Neural progenitor cell (in vitro differentiated cells): ENCODE measurements at places on chromosomes 6 and 20. TPM values are rescaled to one million over a fixed set of nuclear protein-coding genes. Genes with fewer than 3 reads are reported as not detected.

DNA sequence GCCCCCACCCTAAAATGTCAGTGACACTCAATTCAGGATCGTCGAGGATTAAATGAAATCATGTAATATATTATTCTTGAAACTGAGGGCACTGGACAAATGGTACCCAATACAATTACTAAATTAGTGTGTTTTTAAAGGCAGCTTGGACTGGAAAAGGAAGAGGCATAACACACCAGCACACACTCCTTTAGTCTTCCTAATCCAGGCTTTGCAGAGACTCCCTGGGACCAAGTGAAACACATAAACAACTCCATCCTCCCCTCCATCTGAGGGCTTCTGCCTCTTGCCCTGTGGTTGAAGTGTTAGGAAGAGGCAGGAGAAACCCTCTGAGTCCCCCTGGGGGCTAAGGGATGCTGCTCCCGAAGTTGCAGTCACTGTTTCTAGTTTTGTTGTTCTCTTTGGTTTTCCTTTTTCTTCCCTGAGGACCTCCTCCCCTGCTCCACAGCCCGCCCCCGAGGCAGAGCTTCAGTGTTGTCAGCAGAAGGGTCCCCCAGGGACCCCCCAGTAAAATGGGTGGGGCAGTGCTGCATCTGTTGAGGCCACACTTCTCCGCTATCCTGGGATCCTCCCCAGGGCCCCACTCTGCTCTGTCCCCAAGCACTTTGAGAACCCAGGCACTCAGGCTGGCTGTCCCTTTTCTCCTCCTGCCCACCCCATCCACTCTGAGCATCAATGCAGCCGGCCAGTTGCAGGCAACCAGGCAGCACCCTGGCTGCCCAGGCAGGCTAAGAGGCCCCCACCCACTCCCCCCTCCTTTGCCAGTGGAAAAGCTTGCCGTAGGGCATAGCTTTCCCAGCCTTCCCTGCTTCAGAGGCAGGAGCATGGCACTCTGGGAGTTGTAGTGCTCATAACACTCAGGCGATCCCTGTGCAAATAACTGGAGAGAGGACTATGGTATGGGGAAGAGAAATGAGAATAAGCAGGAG lies 5.9 kb downstream of the TMEM63B start:
- peak overlapping the region; percentile 27 for H3K4me3 ChIP-seq
- no peaks in the 10 kb centered on the region for H3K27me3 ChIP-seq
- peak overlapping the region; percentile 65 for H3K27ac ChIP-seq

DNA sequence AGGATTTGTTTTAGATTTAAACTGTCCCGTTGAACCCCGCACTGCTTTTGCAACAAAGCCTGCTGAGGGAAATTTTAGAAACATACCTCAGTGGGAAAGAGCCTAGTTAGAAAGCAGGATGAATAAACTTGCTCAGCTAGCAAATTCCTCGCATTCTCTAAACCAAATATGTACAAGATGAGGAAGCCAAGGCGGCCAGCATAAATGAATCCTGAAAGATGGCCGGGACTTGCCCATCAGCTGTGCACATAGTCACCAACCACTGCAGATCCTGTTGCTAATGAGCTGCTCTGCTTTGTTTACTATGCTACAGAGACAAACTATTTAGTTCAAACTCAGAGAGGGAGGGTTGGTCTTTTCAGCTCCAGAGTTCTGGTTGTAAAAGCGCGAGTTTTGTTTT lies 49.0 kb downstream of the TMEM170B start:
- peaks cover 6% of the 10 kb centered on the region for H3K4me1 ChIP-seq
- H3K27ac ChIP-seq: peak overlapping the region; percentile 62
- no peaks in the 10 kb centered on the region for H3K36me3 ChIP-seq
- DNase-seq: peak; percentile 21

DNA sequence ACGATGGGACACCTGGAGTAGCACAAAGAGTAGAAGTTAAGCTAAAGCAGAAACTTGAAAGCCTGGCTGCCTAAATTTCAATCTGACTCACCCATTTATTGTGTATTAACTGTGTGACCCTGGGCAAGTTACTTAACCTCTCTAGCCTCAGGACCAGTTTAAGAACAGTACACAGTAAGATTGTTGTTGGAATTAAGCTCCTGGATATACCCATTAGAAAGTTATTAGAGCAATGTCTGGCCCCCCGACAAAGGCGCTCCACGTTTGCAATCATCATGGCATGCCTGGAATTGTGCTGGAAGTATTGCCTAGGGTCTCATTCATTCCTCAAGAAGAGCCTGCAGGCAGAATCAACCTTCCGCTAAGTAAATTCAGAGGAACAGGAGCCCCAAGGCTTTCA lies 1.4 kb downstream of the SDC4 start:
- H3K4me1 ChIP-seq: peaks cover 53% of the 10 kb centered on the region
- H3K27ac ChIP-seq: no peak overlapping the region
- DNase-seq: no peak
- H3K4me3 ChIP-seq: peak overlapping the region; percentile 69

GRCh38 chr6:34412643-34413214 lies 13.1 kb downstream of the RPS10 start:
- no peak overlapping the region for H3K27ac ChIP-seq
- peaks cover 3% of the 10 kb centered on the region for H3K36me3 ChIP-seq
- H3K27me3 ChIP-seq: no peaks in the 10 kb centered on the region
- no peak for DNase-seq

DNA sequence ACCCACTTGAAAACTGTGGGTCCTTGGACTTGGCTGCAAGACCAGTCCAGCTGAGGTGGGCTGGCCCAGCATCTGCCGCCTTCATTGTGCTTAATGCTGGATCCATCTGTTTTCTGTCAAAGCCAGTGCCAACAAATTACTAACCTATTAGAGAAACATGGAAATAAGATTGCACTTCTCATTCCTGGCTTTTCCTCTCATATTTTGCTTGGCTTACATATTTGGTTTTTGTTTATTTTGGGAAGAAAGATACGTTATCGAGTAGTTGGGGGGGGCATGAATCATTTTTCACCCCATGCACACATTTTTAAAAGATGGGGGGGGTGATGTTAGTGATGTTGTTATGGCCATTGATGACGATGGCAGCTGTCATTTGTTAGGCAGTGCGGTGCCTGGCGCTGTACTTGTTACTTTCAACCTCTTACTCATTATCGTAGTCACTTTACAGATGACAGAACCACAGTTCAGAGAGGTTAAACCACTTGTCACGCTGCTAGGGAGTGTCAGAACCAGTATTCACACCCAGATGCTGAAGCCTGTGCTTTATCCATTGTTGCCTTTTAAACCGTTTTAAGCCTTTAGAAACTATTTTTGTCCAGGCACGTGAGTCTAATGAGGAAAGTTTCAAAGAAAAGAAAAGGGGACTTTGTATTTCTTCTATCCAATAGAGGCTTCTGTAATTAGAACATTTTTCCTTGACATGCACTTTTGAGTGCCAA lies 180.0 kb downstream of the TMEM242 start:
- no peak overlapping the region for H3K4me3 ChIP-seq
- no peaks in the 10 kb centered on the region for H3K27me3 ChIP-seq
- H3K36me3 ChIP-seq: no peaks in the 10 kb centered on the region
- peaks cover 32% of the 10 kb centered on the region for H3K4me1 ChIP-seq
- peak overlapping the region; percentile 74 for H3K27ac ChIP-seq

GRCh38 chr6:130211691-130212090 lies 11.1 kb downstream of the SAMD3 start:
- H3K36me3 ChIP-seq: no peaks in the 10 kb centered on the region
- peaks cover 6% of the 10 kb centered on the region for H3K4me1 ChIP-seq
- H3K27ac ChIP-seq: no peak overlapping the region
- H3K4me3 ChIP-seq: no peak overlapping the region
- DNase-seq: no peak

DNA sequence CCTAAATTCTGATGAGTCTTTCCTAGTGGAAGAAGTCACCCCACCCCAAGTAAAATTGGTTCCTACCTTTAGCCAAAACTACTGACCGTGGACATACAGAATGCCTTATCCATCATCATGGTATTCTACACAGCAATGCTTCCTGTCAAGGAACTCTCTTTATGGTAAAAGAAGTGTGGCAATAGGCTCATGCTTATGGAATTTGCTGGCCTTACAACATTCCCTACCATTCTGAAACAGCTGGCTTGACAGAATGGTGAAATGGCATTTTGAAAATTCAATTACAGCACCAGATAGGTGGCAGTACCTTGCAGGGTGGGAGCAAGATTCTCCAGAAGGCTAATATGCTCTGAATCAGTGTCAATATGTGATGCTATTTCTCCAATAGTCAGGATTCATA lies 41.8 kb upstream of the BACH2 start:
- no peak overlapping the region for H3K4me3 ChIP-seq
- no peaks in the 10 kb centered on the region for H3K36me3 ChIP-seq
- no peak overlapping the region for H3K27ac ChIP-seq
- H3K27me3 ChIP-seq: no peaks in the 10 kb centered on the region

DNA sequence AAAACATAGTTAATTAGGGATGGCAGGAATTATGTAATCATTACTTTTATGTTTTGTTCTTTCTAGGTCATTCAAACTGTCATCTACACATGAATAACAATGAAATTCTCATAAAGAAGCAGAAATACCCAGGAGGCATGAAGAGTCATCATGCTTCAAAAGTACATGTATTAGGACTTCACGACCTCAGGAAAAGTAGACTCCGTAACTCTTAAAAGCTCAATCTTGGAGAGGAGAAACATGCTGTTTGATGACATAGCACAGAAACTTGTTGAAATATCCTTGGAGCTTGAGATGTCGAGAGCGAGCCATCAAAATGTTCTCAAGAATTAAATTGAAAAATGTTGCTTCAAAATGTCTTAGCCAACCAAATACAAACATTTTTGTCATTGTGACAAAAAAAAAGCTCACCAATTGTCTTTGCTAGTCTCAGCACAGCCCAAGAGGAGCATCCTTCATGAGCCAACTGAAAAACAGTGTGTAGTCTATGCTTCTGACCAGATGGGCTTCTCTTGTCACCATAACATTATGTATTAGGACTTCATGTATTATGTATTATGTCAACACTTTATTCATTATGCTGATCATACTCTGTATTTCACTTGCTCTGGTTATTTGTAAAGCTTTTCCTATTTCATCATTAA lies 28.2 kb upstream of the ANKEF1 start:
- no peaks in the 10 kb centered on the region for H3K4me1 ChIP-seq
- no peak for DNase-seq
- H3K27ac ChIP-seq: no peak overlapping the region
- no peaks in the 10 kb centered on the region for H3K36me3 ChIP-seq

DNA sequence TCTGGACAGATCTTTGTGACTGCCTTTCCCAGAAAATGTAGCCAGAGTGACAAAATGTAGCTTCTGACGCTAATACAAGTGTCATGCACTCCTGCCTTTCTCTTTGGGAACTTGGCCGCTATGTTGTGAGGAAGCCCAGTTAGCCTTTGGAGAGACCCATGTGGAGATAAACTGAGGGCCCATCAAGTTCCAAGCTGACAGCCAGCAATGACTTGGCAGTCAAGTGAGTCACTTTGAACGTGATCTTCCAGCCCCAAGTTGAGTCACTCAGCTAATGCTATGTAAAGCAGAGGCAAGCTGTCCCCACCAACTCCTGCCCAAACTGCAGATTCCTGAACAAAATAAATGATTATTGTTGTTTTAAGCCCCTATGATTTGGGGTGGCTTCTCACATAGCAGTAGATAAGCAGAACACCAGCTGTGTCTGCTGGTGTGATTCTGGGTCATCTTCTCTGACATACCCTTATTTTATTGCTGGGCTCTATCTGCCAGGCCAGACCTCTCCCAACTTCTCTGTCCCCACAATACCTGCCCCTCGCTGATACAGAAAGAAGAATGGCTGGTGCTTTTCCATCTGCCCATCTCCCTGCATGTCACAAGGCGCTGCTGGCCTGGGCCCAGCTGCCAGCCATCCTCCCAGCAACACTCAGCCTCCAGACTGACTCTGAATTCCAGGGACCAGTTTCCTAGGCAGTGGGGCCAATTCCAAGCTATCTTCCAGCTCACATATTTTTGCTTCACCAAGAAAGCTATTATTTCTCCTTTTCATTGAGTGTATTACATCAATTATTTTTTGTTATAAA lies 274.8 kb downstream of the LRFN2 start:
- H3K4me1 ChIP-seq: peaks cover 5% of the 10 kb centered on the region
- no peaks in the 10 kb centered on the region for H3K27me3 ChIP-seq
- no peaks in the 10 kb centered on the region for H3K36me3 ChIP-seq
- H3K4me3 ChIP-seq: no peak overlapping the region
- H3K27ac ChIP-seq: no peak overlapping the region

DNA sequence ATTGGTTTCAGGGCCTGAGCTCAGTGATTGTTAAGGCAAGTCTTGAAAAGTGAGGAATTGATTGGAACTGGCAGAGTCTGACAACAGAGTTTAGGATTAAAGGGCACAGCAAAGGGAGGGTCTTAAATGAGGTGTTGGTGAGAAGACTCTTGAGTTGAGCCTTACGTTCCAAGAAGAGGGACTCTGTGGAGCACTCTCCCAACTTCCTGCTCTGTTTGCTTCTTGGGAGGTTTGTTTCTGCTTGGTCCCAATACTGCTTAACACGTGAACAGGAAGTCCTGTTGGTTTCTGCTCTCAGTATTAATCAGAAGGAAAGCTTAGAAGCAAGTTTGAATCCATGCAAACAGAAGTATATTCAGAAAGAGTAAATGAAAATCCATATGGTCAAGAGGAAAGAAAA lies 15.6 kb upstream of the SYNDIG1 start:
- H3K4me3 ChIP-seq: no peak overlapping the region
- no peaks in the 10 kb centered on the region for H3K27me3 ChIP-seq
- H3K4me1 ChIP-seq: peaks cover 18% of the 10 kb centered on the region
- no peaks in the 10 kb centered on the region for H3K36me3 ChIP-seq

GRCh38 chr6:65501045-65501444 lies 206.0 kb downstream of the EYS start:
- H3K4me3 ChIP-seq: no peak overlapping the region
- H3K27me3 ChIP-seq: no peaks in the 10 kb centered on the region
- no peaks in the 10 kb centered on the region for H3K4me1 ChIP-seq
- no peak overlapping the region for H3K27ac ChIP-seq
- DNase-seq: no peak

DNA sequence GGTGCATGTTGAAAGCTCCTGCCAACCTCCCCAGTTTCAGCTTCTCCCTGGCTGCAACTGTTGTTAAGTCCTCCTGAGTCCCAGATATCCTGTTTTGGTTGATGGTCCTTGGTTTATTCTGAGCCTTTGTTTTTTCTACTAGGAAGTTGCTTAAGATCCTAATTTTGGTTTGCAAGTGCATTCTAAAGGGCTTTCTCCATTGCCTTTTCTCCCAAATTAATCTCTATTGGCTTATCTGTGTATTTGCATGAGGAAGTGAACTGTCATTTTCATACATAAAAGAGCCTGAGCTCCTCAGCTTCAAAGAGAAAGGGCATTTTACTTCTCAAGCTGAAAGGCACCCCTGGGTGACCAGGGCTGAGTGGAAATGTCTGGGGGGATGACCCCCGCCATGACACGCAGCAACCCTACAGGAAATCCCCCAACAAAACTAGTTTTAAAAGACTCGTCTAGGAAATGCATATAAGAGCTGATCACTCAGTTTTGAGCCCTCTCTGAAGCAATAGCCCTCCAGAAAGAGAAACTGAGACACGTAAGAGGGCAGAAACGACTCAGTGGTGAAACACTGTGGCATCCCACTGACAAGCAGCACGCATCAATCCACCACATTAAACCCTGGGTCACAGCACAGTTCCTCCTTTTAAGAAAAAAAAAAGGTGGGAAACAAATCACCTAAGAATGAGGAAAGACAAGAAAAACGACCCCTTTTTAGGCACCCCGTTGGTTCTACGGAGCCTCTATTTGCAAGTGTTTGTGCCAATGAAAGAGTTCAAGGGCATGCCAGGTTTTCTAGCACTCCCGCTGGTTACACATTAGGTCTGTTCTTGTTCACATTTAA lies 140.9 kb downstream of the THBS2 start:
- H3K4me3 ChIP-seq: no peak overlapping the region
- H3K27me3 ChIP-seq: no peaks in the 10 kb centered on the region
- no peak overlapping the region for H3K27ac ChIP-seq
- no peaks in the 10 kb centered on the region for H3K36me3 ChIP-seq

The SUN5 gene
- not detected in 2 replicates for total RNA-seq

The RNF182 gene
- 10.3 and 15.3 TPM in 2 replicates for total RNA-seq

The GLP1R gene
- 0.82 and 1.3 TPM in 2 replicates for total RNA-seq

The PEX3 gene
- total RNA-seq: 12.0 and 25.5 TPM in 2 replicates

The AVP gene
- not detected in 2 replicates for total RNA-seq

The DNAH8 gene
- total RNA-seq: 0.09 and 1.1 TPM in 2 replicates

The NKAIN4 gene
- total RNA-seq: 9.7 and 28.4 TPM in 2 replicates

The PROKR2 gene
- not detected in 2 replicates for total RNA-seq
